ENCODE measurements at places on chromosomes 13 and 19.
A peak's percentile ranks its signal among the peaks of the same experiment; 100 is the strongest.

DNA sequence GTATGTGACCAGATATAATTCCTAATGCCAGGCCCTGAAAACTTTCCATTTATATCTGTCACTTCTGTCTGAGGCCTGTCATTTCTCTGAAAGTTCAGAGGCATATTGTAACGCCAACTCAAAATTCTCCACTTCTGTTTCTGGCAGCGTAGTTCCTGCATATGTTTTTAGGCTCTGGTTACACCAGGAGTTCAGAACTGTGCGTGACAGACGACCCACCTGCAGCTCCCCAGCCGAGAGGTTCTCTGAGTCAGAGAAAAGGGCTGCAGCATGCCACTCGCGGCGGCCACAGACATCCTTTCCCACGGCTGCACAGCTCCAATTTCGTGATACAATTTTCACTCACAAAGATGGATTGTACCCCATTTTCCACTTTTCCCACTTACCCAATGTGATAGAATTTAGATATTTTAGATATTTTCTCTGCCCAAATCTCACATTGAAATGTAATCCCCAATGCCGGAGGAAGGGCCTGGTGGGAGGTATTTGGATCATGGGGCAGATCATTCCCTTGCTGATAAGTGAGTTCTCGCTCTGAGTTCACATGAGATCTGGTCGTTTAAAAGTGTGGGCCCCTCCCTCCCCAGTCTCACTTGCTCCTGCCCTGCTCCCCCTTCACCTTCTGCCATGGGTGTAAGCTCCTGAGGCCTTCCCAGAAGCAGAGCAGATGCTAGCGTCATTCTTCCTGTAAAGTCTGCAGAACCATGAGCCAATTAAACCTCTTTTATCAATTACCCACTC, 308.1 kb downstream of the LIG4 start:
- DNase-seq, result peak; percentile 32

DNA sequence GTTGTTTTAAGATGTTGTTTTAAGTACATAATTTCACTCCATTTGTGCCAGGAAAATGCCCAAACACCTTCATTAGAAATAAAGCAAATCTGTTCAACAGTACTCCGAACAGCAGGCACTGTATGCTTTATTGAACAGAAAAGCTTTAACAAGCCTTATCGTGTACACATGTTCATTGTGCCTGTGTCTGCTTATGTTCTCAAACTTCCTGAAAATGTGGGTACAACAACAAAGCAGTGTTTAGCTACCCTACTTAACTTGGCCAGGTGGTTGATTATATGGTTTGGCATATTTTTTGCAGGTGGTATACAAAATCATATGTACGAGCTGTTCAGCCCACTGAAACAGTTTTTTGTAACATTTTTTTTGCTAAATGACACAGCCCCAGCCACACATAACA, 718.0 kb downstream of the DACH1 start:
- no peak for DNase-seq

DNA sequence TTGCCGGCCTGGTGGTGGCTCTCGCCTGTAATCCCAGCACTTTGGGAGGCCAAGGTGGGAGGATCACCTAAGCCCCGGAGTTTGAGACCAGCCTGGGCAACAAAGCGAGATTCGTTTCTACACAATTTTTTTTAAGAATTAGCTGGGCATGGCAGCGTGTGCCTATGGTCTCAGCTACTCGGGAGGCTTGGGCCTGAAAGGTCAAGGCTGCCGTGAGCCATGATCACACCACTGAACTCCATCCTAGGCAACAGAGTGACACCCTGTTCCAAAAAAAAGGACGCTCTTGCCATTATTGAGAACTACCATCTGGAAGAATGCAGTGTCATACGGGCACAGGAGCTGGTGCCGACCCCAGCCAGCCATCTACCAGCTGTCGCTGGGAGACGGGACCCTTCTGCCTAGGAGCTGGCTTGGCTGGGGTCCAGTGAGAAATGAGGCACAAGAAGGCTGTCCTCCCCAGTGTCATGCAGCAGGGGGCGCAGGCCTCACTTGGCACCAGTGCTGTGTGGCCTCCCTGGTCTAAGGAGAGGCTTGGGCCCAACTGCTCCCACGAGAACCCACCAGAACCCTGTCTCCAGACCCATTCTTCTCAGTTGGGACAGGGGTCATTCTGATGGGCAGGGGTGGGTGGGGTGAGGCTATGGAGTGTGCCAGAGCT, 12.2 kb upstream of the RELB start:
- peak; percentile 68 for DNase-seq

- DNase-seq, result no peak
These were observed 5.2 kb downstream of the CADM4 start for GRCh38 chr19:43634506-43634871.

GRCh38 chr13:94706101-94706842, 6.1 kb downstream of the SOX21 start:
- DNase-seq, result no peak

DNA sequence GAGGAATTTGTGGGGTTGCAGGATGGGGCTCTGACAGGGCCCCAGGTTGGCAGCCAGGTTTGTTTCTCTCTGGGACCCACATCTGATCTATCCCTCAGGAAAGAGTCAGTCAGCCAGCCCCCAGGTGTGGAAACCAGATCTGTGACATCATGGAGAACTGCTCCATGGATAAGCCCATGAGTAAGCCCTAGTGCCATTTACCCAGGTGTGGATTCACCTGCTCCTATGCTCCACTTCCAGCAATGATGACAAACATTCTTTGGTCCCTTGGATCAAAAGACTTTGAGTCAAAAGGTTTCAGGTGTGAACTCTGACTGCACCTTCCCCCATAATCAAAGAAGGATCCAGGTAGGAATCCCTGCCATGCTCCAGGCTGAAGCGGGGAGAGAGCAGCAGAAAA, 26.9 kb upstream of the IGFL4 start:
- no peak for DNase-seq

GRCh38 chr13:45073809-45074208, 46.5 kb upstream of the GTF2F2 start:
- DNase-seq, result no peak

- DNase-seq, result no peak
These were observed 4.7 kb downstream of the MAB21L1 start for GRCh38 chr13:35471706-35472322.

DNA sequence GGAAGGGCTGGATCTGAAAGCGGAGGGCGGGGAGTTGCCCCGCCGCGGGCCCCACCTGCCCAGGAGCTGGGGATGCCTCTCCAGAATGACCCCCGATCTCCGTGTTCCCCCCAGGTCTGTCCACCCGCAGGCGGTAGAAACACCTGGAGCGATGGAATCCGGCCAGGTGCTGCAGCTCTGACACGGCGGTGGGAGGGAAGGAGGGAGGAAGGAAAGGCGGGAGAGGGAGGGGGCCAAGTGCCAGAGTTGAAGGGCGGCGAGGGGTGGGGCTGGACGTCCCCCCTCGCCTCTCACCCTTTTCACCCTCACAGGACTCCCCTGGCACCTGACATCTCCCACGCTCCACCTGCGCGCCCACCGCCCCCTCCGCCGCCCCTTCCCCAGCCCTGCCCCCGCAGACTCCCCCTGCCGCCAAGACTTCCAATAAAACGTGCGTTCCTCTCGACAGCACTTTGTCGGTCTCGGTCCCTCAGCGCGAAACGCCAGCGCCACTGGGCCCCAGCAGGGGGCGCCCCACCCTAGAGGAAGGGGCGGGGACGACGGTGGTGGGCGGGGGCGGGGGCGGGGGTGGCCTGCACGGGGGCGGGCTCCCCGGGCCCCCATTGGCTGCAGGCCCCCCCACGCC, 337 bp upstream of the FXYD7 start:
- no peak for DNase-seq

- peak; percentile 66 for DNase-seq
These were observed 3.7 kb downstream of the WDR87 start for GRCh38 chr19:37902668-37903067.

GRCh38 chr19:42402376-42403116, 12.4 kb upstream of the CNFN start:
- DNase-seq, result no peak

DNA sequence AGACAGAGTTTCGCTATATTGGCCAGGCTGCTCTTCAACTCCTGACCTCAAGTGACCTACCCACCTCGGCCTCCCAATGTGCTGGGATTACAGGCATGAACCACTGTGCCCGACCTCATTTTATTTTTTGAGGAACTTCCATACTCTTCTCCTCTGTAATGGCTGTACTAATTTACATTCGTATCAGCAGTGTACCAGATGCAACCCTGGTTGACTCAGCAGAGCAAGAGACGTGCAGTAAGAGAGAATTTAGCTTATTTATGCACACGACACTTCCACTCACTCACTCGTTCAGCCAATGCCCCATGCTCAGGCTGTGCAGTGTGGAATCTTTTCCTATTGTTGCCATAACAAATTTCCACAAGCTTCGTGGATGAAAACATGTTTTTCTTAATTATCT, 6.9 kb downstream of the KIR3DL3 start:
- DNase-seq, result no peak

DNA sequence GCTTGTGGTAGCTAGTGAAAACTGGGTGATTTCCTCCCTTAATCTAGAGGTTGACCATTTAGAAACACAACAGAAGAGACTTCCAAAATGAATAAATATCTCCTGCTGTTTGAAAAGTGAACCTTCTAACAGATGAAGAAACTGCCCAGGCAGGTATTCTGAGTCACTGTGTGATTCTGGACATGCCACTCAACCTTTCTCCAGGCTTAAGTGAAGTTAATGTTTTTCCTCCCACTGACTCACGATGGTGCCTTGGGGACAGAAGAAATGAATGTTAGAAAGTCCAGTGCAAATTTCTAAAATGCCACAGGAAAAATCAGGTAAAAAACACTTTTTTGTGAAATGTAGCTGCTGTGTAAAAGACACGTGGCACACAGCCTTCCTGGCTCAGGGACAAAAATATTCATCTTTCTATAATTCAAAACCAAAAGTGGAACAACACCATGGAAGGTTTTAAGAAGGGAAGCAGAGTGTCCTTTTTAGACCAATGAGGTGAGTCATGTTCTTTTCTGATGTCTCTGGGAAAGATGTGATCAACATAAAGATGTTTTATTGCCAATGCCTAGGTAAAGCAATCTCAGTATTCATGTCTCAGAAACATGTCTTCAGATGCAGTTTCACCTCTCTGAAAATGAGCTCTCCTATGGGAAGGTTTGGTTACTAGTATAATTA, 9.1 kb downstream of the UBE2L5 start:
- no peak for DNase-seq

- no peak for DNase-seq
These were observed 362.6 kb downstream of the KLF5 start for GRCh38 chr13:73421310-73421912.

GRCh38 chr19:44305457-44305856, 632 bp upstream of the ZNF235 start:
- no peak for DNase-seq

GRCh38 chr13:37811441-37811840, 58.1 kb downstream of the TRPC4 start:
- peak; percentile 31 for DNase-seq

DNA sequence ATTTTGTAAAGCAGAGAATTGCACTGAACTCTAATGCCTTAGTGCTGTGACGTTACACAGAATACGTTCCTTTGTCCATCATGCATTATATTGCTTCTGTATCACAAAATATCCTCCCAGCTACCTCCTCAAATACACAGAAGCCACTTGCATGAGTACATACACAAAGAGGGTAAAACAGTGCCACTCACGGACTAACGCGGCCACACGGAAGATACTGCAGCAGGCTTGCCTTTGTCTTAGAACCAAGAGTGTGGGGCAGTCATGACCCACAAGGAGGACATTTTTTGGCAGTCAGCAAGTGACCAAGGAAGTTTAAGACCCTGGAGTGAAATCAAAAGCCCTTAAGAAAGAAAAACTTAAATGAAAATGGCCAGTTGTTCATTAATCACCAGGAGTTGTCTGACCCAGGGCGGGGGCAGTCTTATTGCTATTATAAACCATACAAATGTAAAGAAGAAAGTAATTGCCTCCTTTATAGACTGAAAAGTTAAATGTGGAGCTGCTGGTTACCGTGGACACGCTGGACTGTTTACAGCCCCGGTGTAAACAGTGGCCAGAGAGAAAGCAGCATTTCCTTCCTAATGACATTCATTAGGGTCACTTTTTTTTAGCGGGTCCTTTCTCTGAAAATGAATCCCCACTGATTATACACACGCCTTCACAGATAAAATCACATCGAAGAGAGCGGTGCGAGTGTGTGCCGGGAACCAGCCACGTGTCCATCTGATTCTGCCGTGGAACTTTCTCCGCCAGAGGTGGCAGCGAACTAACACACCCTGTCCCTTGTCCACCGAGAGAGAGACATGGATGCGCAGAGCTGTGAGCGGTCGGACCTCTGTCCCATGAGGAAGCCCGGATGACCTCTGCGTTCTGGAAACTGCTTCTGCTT, 66.8 kb downstream of the SOX1 start:
- DNase-seq, result no peak

DNA sequence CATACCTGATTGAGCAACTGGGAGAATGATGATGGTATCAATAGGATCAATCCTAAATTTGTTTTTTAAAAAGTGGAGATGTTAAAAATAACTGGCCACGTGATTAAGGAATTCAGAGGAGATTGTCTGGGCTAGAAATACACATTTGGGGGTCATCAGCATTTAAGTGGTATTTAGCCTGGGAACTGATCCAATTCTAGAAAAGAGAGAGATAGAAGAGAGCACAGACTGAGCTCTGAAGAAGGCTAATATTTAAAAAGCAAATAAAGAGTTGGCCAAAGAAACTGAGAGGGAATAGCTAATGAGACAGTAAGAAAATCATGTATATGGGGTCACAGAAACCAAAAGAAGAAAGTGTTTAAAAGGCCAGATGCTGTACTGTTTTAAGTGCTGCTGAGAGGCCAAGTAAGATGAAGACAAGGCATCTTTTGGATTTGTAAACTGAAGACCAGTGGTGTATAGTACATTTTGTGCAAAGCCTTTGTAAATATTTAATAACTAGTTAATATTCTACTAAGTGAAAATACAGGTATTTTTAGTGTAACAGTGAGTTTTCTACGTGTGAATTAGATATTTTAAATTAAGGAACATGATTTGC, 40.2 kb downstream of the UBL3 start:
- DNase-seq, result no peak

DNA sequence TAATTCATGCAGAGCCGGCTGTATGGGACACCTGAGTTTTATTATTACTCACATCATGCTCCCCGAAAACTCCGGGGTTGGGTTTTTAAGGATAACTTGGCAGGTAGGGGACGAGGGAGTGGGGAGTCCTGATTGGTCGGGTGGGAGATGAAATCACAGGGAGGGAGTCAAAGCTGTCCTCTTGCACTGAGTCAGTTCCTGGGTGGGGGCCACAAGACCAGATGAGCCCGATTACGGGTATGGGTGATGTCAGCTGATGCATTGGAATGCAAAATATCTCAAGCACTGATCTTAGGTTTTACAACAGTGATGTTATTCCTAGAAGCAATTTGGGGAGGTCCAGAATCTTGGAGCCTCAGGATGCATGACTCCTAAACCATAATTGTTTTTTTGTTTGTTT, 18.6 kb upstream of the COG3 start:
- peak; percentile 67 for DNase-seq

DNA sequence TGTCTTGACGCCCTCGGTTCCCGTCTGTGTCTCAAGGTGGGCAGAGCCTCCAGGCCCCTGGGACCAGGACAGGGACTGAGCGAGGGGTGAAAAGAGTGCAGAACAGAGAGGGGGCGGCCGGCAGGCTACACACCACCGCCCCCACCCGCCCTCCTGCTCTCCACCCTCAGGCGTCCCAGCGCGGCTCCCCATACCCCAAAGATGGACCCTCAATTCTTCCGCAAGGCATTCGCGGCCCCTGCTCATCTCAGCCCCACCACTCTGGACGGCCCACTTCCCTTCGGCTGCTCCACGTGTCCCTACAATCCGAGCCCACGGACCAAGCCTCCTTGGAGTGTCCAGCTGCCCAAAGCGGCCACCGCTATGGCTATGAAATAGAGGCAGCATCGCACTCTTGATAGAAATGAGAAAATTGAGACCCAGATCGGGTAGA, 1.8 kb downstream of the KLF16 start:
- no peak for DNase-seq

GRCh38 chr19:33815380-33816340, 19.0 kb downstream of the KCTD15 start:
- DNase-seq, result peak; percentile 53

Measured in brain microvascular endothelial cell (primary cell).